ENCODE measurements at places on chromosomes 2 and 18.
A peak's percentile ranks its signal among the peaks of the same experiment; 100 is the strongest.

GRCh38 chr2:158178646-158179045, 77.0 kb downstream of the UPP2 start:
- no peak for DNase-seq

DNA sequence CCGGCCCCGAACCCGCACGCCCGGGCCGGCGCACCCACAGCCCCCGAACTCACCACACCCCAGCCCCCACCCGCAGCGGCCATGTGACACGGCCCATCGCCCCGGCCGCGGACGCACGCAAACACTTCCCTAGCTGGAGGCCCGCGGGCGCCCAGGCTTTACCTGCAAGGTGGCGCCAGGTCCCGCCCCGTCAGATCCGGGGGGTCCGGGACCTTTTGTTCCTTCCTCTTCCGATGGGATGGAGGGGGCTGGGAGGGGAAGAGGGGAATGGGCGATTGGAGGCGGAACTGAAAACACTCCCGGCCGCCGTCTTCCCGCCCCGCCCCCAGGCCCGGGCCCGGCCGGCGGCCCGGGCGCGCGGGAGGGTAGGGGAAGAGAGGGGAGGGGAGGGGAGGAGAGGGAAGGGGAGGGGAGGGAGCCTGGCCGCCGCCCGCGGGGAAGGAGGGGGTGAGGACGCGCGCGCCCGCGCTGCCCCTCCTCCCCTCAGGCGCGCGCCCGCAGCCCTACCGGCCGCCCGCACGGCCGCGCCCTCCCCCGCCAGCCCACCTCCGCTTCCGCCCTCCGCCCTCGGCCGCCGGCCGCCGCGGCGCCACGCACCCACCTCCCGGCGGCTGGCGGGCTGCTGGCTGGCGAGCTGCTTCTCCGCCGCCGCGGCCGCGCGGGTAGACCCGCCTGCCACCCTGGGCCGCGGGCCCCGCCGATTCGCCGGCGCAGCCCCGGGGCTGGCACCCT, at the start of gene SMAD2:
Gene SMAD2 (minus strand): TSS at position 461 of the 732 bp plus-strand sequence. CDS start 33,903 bp downstream, outside the sequence.
- peak; percentile 39 for DNase-seq

DNA sequence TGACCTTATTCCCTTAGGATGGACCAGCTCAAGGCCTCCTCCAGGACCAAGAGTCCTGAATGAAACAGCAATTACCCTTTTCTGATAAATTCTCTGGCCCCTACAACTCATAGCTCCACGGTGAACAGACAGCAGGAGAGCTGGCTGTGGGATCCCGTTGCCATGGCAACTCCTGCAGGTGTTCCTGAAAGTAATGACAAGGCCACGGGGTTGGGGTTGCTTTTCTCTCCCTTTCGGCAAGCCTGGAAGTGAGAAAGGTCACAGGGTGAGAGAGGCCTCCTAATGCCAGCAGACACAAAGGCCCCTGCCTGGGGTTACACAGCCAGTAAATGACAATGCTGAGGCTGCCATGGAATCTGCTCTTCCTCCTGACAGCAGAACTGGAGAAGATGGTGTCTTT, 403.0 kb downstream of the NBAS start:
- DNase-seq, result no peak

GRCh38 chr2:73293534-73294171, at the start of gene EGR4:
TSS of gene EGR4 (minus strand) at chr2:73293548. CDS start at chr2:73293317, 231 bp downstream.
- no peak for DNase-seq

GRCh38 chr2:229922449-229923386, at the start of gene FBXO36:
TSS of gene FBXO36 (plus strand) at chr2:229922503. CDS start at chr2:229922514, 11 bp downstream.
- no peak for DNase-seq

DNA sequence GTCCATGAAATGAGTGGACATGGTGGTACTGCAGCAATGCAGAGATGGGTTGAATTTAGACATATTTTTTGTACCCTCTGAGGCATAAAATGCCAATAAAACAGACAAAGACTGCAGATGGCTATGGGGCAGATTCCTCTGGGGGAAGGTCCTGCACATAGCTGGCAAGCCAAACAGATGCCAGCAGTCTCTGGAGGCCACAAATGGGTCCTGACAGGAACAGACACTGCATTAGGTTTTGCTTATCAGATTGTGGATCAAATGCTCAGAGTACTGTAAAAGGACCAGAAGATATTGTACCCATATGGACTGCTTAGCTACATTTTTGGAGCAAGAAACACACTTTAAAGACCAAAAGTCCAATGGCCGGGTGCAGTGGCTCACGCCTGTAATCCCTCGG, 40.9 kb upstream of the ORC2 start:
- DNase-seq, result no peak

- no peak for DNase-seq
Measured at GRCh38 chr18:46740046-46740445, 16.8 kb downstream of the ST8SIA5 start.

DNA sequence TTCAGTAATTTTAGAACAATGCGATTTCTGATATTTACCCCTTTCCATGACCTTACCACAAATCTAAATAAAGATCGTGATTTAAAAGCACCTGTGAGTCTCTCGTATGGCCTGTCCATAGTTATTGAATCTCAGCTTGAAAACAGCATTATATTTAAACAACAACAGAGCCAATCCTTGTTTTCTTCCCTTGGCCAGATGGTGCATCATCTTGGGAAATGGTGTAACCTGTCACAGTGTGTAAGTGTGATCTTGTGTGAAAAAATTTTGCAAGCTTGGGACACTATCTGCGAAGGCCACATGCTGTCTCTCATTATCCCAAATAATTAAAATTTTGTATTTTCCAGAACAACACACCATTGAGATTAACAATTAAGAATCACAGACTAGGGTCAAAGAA, 262.7 kb upstream of the SPHKAP start:
- DNase-seq, result no peak

DNA sequence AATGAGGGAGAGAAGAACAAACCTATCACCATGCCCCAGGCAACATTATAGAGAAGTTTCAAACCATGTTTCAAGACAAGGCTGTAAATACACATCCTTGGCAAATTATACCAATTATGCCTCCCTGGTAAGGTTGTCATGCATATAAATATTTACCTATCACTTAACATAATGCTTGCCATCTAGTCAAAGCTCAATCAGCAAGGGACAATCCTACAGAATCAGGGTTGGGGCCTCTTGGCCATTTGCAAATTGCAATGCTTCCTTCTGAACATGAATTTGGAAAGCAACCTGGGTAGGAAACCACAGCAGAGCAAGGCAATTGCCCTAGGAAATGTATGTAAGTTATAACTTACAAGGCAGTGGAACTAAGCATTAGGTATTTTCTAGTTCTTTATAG, 907.2 kb upstream of the CDH2 start:
- no peak for DNase-seq

- DNase-seq, result no peak
Measured at GRCh38 chr18:34626404-34627136, 83.5 kb upstream of the DTNA start.
